Fibroblast of pulmonary artery (primary cell): ENCODE measurements at places on chromosomes 7 and 10.
A peak's percentile ranks its signal among the peaks of the same experiment; 100 is the strongest.

DNA sequence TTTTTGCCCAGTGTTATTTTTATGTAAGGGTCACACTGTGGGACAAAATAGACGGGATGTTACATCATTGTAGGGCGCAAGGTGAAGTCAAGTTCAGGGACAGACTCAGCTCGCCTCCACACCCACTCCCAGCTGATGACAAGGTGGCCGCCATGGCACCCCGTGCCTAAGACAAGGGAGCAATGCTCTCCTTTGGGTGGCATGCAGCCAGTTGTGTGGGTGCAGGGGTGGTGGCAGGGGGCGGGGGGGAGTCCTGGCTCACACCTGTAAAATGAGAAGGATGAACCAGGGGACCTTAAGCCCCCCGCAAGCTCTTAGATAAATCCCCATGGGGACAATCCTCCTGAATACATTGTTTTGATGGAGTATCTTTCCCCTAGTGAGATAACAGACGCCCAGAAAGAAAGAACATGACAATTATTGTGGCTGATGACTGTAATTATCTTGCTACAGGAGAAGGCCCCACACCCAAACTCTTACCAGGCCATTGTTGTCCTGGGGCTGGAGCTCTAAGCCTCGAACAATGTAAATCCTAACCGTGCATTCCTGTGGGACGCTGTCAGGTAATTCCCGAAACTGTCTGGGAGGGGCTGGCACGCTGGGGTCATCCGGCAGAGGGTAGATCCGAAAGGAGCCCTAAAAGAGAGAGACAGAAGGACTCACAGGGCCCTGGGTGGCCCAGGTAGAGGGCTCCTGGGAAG is 148.7 kb downstream of the MYOF start:
- peak; percentile 35 for DNase-seq

- DNase-seq, result peak; percentile 92
Observed at GRCh38 chr10:6171881-6172695, 30.6 kb upstream of the PFKFB3 start.

GRCh38 chr7:45215601-45216062 is 58.0 kb downstream of the RAMP3 start:
- DNase-seq, result no peak

DNA sequence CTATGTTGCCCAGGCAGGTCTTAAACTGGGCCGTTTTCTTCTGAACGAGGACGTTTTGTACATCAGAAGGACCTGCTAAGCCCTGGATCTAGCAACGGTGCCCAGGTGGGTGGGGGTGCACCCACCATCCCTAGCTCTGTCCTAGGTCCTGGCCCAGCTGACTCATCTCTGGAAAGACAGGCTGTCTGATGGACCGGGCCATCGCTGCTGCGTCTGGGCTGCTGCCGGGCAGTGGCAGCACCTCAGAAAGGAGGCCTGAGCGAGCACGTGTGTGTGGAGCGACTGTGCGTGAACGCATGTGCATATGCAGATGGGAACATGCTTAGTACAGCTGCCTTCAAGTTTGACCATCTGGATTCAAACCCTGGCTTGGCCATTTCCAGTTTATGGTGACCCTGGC is 7.3 kb upstream of the ELFN1 start:
- no peak for DNase-seq

DNA sequence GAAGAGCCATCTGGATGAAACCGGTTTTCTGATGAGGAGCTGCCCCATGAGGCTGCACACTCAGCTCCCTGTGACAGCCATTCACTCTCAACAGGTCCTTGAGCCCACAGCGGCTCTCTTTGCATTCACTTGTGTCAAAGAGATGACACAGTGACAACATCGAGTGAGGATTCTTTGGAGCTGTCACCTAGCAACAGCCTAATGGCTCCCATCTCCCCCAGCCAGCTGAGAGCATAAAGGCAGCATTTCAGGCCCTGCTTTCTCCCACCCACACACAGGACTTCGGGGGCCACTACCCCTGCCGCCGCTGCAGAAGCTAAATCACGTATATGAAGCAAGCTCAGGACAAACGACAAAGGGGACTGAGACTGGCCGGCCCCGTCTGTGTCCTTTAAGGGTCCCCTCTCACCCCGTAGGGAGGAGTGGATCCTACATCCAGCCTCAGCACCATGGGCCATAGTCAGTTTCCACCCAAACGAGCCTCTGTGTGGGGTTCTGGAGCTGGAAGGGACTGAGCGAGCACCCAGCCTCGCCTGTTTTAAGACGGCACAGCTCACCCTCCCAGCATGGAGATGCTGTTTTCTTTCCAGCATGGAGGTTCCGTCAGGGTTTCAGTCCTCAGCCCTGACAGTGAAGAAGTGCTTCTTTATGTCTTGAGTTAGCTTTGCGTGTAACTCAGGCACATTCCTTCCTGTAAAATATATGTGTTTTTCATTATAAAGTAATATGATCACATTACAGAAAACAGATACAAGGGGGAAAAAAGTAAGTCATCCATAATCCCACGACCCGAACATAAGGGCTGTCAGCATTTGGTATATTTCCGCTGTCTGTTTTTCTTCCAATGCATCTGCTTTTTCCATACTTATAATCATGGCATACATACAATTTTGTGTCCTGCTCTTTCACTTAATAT is 4.9 kb downstream of the CPA4 start:
- DNase-seq, result no peak

- DNase-seq, result peak; percentile 29
Observed at GRCh38 chr10:29064680-29065079, 224.2 kb upstream of the LYZL1 start.

- DNase-seq, result peak; percentile 85
Observed at GRCh38 chr10:23067939-23068775, 27.2 kb upstream of the MSRB2 start.

DNA sequence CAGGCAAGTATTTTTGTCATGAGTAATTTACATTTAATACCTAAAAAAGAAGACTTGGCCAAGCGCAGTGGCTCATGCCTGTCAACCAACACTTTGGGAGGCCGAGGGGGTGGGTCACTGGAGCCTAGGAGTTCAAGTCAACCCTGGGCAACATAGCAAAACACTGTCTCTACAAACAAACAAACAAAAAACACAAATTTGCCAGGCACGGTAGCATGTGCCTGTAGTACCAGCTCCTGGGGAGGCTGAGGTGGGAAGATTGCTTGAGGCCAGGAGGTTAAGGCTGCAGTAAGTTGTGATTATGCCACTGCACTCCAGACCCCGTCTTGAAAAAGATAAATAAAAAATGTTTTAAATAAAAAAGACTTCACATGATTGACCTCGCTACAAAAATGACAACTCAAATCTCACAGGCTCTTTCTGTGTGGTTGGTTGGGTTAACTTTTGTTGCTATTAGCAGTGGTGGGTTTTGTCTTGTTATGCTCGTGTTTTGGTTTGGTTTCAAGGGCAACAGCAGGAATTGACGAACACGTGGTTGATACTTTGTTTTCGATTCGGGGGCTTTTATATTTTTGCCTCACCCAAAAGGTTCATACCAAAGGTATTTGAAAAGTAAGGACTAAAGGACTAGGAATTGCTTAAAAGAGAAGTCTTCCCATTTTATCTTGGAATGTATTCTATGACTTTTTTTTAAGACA is 227.2 kb upstream of the MKLN1 start:
- no peak for DNase-seq

- no peak for DNase-seq
Observed at GRCh38 chr10:28714401-28715053, 37.2 kb downstream of the BAMBI start.

GRCh38 chr7:27174874-27175625 is 930 bp upstream of the HOXA10 start:
- DNase-seq, result no peak

- no peak for DNase-seq
Observed at GRCh38 chr10:51748959-51749358, 49.6 kb upstream of the CSTF2T start.

- no peak for DNase-seq
Observed at GRCh38 chr7:25831831-25832411, 320.1 kb upstream of the NFE2L3 start.

DNA sequence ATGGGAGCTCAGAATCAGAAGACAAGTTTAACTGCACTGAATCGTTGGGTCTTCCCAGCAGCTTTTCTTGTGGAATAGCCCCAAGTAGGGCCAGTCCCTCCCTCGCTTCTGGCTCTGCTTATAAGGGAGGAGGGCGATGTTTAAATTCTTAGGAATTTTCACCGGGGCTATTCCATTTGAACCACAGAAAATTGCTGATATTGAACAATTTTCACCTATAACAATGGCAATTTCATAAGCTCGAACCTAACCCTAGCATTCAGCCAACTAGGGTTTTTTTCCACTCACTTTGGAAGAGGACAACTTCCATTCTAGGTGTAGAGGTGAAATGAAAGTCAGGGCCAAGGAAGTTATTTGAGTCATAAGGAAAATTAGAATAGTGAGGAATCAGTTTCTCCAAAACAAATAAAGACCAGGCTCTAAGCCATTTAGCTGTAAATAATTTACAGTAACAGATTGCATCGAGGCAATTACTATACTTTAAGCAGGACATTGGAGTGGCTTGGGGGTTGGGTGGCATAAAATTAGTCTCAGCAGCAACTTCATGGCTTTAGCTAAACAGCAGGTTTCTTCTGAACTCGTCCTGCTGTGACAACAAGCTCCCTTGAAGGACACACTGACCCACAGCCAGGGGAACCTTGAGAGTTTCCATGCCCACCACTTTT is 1.5 kb upstream of the ATP6V0A4 start:
- no peak for DNase-seq

DNA sequence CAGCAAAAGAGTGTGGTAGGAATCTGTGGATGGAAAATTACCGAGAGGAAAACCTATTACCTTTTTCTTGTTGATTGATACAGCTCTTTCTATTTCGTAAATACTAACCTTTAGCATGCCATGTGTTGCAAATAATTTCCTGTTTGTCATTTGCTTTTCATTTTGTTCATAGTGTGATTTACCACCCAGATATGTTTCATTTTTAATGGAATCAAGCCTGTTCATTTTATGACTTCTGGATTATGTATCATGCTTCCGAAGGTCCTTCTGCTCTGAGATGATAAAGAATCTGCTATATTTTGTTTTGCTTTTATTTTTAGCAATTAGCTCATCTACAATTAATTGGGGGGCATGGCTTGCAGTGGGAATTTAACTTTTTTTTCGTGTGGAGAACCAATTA is 46.5 kb downstream of the INPP5F start:
- no peak for DNase-seq

- DNase-seq, result no peak
Observed at GRCh38 chr7:154693661-154694060, 309.3 kb downstream of the PAXIP1 start.

DNA sequence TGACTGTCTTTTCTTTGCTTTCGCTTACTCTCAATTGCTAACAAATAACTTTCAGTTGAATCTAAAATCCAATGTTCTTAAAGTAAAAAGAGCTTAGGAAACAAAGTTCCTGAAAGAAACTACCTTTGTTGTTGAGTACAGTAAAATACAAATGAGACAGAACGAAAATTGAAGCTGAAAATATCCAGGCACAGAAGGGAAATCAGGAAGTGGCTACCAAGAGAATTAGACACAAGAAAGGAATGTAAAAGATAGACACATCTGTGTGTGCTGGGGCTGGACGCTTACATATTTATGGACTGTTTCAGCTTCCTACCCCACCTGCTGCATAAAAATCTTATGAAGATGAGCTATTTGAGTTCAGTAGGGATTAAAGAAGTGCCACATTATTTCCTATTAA is 161.7 kb upstream of the PLXDC2 start:
- DNase-seq, result peak; percentile 66

- DNase-seq, result no peak
Observed at GRCh38 chr7:114943953-114944744, 22.3 kb downstream of the MDFIC start.

DNA sequence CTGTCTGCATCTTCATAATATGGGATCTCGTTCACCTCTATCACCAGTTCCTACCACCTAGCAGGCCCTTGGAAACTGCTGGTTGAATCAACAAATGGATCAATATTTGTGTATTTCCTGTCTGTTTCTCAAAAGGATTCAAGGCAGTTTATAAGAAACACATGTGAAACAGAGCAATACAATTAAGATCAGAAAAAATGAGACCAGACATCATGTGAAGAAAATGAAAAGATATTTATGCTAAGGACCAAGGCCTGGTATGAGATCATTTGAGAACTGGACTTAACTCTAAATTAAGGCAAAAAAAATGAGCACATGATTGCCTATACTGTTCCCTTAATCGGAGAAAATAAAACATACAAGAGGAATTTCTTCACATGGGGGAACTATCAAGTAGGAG is 589.0 kb downstream of the SUGCT start:
- DNase-seq, result no peak

DNA sequence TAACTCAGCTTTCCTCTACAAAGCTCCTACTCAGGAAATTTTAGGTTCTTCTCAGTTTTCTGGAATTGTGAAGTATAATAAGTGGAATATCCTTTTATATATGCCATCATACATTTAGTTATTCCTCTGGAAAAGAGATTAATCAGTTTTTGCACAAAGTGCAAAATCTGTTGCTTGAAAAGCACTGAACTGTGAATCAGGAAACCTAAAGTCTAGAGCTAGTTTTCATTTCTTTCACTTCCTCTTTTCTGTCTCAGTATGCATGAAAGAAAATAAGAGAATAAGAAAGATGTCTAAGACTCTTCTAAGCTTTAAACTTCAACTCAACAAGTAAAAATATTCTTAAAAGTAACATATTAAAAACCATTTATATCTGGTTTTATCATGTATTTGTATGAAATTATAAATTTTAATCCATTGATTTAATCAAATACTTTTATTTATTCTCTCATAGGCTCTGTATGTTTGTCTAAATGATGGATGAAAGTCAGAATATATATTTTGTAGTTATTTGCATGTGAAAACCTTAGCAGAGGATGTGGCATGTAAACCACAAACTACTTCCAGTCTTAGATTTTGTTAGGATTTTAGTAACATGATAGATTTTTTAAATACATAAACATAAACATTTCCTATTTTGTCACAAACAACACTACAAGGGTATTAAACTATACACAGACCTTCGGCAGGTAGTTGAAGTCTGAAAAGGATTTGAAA is 1073.0 kb downstream of the XPNPEP1 start:
- no peak for DNase-seq

DNA sequence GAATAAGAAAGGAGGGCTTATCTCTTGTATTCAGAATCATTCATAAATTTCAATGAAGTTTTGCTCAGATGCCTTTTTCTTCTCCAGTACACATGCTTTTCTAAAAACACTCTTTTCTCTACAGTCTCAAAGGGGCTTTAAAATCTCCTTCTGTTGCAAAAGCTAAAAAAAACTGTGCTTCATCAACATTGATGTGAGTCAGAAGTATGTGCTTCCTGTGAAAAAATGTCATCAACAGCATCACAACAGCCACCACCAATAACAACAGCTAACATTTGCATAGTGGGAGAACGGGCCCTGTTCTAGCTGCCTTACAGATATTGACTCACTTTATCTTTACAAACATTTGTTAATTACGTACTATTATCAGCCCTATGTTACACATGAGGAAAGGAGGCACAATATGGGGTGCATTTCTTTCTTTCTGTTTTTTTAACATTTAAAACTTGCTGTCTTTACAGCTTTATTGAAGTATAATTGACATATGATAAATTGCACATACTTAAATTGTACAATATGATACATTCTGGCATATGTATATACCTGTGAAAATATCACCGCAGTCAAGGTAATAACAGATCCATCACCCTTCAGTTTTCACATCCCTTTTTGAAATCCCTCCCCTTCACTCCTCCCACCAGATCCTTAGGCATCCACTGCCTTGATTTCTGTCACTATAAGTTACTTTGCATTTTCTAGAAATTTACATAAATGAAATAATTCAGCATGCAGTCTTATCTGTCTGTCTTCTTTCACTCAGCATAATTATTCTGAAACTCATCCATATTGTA is 1605.4 kb upstream of the LRRTM3 start:
- DNase-seq, result peak; percentile 35
